Activated naive CD4-positive, alpha-beta T cell treated with anti-CD3 and anti-CD28 coated beads for 36 hours (primary cell): ENCODE measurements at places on chromosomes 5 and 9. TPM values are rescaled to one million over a fixed set of nuclear protein-coding genes. Genes with fewer than 3 reads are reported as not detected.

BHMT2 gene
- total RNA-seq: not detected

ANXA1 gene
- 17.9 TPM for total RNA-seq

SEMA6A gene
- total RNA-seq: 0.10 TPM

QRFP gene
- total RNA-seq: not detected
